Suppressor macrophage treated with lipopolysaccharide for 1 hour (primary cell): ENCODE measurements at places on chromosomes 7 and 10.

DNA sequence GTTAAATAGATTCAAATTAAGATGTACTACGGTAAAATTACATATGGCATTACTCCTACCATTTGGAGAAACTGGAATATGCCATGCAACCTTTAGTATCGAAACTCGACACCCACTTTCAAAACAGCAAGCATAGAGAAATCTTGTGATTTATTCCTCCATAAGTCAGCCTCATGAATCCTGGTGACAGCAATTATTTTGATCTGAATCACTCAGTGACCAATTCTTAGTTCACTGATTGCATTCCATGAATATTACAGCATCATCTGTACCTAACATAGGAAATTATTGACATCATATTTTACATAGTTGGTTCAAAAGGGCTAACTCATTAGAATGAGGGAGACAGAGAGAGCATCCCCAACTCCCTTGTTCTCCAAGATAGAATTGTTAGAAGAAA is 89.6 kb downstream of the CACNB2 start:
- DNase-seq: no peak

DNA sequence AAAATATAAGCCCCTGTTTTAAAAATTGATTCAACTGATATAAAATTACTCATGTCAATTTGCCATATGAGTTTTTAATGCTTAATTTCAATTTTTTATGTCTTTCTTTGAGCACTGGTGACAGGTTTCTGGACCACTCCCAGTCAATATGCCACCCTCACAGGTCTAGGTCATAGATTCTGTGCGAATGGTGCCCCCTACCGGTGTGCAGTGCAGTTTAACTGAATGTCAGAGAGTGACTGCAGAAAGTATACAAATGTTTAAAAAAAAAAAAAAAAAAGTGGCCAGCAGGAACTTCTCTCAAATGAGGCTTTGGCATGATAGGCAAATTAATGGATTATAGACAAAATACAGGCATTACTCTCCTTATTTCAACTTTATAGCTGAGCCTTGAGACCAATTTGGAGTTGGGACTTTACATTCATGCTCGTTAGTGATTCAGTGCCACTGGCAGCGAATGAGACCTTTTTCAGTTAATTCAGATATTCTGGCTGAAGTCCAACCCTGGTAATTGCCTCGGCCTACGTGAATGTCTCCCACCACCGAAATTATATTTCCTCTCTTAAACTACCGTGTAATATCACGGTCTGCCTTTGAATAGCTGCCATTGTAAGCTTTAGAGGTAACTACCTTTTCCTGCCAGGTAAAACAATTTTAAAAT is 427.6 kb downstream of the PHTF2 start:
- DNase-seq: peak; percentile 48

DNA sequence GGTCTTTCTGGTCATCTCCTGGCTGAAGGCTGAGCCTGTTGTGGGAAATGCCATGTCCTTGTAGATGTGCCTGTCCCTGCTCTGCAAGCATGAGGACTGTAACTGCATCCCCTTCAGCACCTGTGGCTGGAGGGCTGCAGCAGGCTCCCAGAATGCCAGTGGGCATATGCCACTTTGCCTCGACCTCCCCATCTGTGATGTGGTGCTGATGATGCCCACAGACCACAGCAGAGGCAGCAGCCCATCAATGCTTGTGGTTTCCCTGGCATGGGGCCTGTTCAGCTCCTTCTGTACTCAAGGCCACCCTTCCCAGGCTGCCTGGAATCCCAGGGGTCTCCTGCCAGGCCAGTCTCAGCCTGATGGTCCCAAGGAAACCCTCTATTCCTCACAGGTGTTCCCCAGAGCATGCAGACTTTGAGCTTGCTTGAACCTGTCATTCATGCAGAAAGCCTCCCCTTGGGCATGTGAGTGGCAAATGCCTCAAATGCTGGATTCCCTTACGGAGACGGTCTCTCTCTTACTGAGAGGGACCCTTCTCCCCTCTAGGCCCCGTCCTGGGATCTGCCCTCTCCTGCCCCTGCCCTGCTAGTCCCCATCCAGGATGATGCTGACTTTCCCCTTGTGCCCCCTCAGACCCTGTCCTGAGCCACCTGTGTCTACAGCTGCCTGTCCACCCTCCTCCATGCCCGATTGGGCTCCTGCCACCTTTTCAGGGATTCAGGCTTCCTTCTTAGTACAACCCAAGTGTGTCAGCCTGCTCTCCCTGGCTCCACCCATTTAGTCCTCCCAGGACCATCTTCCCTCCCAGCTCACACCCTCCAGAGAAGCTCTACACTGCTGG is 50.9 kb upstream of the ANTXRL start:
- DNase-seq: no peak

GRCh38 chr7:157016352-157017041 is 6.0 kb upstream of the MNX1 start:
- DNase-seq: no peak

GRCh38 chr10:88551246-88551645 is 31.9 kb downstream of the RNLS start:
- DNase-seq: peak; percentile 72

- DNase-seq: no peak
Observed at GRCh38 chr7:101271021-101271420, 26.1 kb upstream of the FIS1 start.

GRCh38 chr10:51487576-51487975 is 211.8 kb downstream of the CSTF2T start:
- DNase-seq: no peak

GRCh38 chr10:77511498-77512218 is 126.0 kb downstream of the KCNMA1 start:
- no peak for DNase-seq

GRCh38 chr10:118800920-118801319 is 46.1 kb upstream of the CACUL1 start:
- DNase-seq: peak; percentile 61

DNA sequence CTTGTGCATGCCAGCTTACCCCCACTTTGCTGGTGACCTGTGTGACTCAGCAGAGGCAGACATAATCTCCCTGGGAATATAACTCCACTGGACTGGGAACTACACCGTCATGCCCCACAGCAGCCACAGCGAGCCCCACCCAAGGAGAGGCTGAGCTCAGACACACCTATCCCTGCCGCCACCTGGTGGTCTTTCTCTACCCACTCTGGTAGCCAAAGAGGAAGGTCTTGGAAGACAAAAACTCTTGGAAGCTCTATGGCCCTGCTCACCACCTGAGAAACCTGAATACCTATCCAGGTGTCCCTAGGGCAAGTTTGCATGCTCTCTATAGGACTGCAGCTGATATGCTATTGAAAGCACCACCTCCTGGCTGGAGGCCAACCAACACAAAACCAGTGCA is 48.1 kb downstream of the MYO3A start:
- no peak for DNase-seq

DNA sequence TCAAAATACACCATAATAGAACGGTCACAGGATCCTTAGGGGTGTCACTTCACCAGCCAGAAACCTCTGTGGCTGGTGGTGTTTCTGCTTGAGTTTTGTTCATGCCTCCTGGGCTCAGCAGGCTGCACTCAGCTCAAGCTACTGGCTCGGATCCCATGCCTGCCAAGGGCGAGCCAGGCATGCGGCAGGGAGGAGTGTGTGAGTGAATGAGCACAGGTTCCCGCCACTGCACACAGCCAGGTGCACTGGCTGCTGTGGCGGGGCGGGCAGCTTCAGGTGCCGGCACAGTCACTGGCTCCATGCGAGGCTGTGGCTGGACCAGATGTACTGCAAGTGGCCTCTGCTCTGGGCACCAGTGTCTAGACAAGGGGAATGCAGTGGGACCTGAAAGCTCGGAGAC is 29.5 kb downstream of the CLDN12 start:
- no peak for DNase-seq

DNA sequence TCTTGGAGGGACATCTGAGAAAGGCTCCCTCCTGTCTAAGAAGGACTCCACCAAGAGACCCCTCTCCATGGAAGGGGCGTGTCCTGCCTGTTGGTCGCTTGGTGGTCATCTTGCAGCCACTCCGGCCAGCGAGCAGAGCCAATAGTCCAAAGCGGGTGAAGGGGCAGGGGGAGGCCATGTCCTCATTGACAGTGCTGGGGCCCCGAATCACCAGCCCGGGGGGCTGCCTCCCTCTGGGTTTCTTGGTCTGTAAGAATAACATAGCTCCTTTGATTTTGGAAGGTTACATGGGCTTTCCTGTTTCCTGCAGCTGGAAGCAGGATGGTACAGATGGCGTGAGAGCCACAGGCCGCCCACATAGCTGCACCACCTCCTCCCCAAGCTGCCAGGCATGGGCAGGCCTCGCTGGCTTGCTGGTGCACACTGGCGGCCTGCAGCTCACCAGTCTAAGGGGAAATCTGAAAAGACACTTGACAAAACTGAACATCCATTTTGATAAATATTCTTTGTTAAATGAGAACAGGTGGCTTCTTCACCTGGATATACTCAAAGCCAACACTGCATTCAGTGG is 105.8 kb downstream of the ARHGAP22 start:
- no peak for DNase-seq

DNA sequence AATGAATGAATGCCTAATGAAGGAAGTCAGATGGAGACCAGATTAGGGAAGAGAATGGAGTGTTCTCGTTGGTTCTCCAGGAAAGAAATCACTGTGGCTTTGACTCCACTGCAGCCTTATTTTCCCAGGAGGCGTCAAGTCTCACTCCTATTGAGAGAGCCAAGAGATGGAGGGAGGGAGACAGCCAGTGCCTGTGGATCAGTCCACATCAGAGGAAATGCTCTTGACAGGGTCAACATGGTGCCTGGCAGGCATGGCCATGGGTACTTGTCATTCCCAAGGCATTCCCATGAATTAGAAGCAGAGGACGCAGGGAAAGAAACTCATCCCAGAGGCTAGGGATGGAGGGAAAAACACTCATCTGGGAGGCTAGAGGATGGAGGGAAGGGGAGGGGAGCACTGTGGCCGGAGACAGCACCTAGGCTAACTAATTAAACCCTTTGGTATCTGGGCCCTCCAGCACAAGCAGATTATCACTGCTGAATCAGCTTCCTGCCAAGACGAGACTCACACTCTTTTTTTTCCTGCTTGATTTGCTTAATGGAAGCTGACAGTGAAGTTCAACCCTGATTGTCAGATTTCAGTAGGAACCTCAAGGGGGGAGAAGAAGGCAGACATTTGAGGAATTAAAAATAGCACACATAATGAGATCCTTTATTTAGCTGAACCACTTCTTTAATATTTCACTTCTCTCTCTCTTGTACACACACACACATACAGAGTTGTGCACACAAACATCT is 1233.2 kb upstream of the AUTS2 start:
- no peak for DNase-seq

DNA sequence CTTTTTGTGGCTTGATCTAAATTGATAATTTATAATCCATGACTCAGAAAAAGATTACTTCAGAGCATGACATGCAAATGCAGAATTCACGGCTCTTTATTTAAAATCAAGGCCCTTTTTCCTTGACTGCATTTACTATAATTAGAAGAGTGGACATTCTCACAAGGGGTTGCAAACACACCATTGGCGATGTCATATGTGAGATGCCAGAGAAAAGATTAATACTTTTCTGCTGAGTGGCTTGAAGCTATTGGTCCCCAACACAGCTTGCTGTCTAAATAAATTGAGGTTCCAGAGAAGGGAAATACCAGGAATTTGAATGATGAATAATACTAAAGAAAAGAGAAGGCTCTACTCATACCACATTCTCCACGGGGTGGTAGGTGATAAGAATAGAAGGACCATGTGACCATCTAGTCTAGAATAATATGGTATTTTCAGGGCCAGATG is 78.7 kb upstream of the ARID5B start:
- no peak for DNase-seq

GRCh38 chr10:79299397-79300241 is 47.6 kb upstream of the PPIF start:
- DNase-seq: no peak

DNA sequence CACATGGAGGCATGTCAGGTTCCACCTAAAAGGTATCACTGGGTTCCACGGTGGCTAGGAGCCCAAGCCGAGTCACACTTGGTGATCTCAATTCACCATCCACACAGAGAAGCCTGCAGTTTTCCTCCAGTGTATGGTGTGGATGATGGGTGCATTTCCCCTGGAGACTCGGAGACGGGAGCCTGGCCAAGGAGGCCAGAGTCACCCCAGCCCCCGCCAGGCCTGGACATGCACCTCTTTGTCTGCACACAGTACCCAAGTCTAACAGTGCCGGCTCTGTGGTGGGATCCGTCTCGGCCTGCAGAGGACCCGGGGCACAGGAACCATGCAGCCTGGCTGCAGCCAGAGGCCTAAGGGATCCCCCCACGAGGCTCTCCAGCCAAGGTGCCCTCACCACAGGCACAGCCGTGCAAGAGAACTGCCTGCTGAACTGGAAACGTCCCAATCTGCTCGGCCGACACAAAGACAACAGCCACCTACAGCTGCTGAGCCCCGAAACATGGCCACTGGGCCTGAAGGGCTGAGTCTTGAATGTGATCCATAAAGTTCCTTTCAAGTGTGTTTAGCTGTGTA is 75.2 kb downstream of the DIP2C start:
- DNase-seq: no peak

GRCh38 chr7:33854801-33855350 is 50.5 kb upstream of the BMPER start:
- DNase-seq: peak; percentile 2

- DNase-seq: no peak
Observed at GRCh38 chr7:19369182-19369581, 224.0 kb upstream of the FERD3L start.

GRCh38 chr10:102642736-102643335 is 1.4 kb upstream of the TRIM8 start:
- DNase-seq: peak; percentile 60

GRCh38 chr7:145645135-145645515 is 471.5 kb upstream of the CNTNAP2 start:
- no peak for DNase-seq

DNA sequence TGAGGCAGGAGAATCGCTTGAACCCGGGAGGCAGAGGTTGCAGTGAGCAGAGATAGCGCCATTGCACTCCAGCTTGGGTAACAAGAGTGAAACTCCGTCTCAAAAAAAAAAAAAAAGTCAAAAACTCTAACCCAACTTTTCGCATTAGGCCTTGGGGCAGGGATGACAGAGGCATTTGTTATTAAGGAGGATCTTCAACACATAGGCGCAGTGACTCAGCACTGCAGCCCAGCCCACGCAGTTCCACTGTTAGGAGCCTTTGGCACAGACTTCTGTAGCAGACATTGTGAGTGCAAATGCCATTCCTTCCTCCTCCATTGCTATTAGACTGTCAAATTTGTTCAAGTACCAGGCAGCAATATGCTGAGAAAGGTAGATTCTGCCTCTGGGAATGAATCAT is 43.1 kb upstream of the KLHL7 start:
- peak; percentile 59 for DNase-seq

- DNase-seq: no peak
Observed at GRCh38 chr10:8044908-8045725, 9.4 kb upstream of the GATA3 start.

DNA sequence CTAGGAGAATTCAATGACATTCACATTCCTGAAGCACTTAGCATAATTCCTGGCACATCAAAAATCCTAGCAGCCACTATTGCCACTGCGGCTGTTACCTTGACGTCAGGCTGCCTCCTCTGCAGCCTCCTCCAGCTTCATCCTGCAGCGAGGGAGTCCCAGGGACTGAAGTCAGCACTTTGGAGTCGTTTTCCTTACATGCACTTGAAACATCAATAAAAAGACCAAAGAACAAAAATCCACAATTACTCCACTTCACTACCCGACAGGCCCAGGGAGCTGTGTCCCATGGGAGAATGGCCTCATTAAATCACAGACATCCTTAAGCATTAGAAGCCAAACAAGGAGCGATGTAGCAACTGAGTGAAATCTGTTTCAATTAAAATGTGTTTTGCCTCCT is 48.6 kb upstream of the NANOS1 start:
- DNase-seq: no peak

- peak; percentile 68 for DNase-seq
Observed at GRCh38 chr7:130896051-130896881, 162.3 kb upstream of the KLF14 start.
